H1 (cell line): ENCODE measurements at places on chromosomes 2 and 18.

DNA sequence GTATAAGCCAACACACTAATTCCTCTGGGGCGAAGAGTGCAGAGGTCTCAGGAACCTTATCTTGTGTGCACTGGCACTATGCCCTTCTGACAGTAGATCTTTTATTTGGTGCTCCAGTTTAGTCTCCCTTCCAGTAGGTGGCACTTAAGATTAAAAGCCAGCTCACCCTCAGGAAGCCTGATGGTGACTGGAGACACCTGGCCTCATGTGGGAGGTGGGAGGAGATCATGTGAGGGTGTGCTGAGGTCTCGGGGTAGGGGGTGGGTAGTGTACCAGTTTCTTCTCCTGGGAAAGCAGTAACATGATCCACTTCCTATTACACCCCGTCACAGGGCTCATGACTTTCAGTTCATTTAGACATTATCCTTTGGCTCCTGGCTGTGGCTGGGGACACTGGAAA is 654.9 kb downstream of the ADCYAP1 start:
- no peak for DNase-seq
- no peak overlapping the region for H3K27ac ChIP-seq
- no peaks in the 10 kb centered on the region for H3K4me1 ChIP-seq
- H3K36me3 ChIP-seq = no peaks in the 10 kb centered on the region
- H3K27me3 ChIP-seq = no peaks in the 10 kb centered on the region

- no peak overlapping the region for H3K4me3 ChIP-seq
- no peak for DNase-seq
- H3K4me1 ChIP-seq = no peaks in the 10 kb centered on the region
Observed at GRCh38 chr2:109246176-109246575, 117.2 kb downstream of the SH3RF3 start.

DNA sequence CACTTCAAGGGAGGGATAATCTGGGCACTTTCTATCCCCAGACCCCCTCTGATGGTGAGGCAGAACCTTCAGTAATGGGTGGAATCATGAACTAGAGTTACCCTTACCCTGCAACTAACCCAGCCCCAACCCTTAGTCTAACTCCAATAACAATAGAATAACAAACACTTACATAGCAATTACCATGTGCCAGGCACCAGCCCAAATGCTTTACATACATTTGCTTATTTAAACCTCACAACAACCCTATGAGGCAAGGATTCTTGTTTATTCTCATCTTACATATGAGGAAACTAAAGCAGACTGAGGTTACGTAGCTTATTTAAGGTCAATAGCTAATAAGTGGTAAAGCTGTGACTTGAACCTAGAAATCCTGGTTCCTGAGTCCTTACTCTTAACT is 132.8 kb downstream of the CYP26B1 start:
- H3K4me3 ChIP-seq = no peak overlapping the region
- no peak for DNase-seq
- H3K27ac ChIP-seq = no peak overlapping the region
- no peaks in the 10 kb centered on the region for H3K27me3 ChIP-seq
- H3K36me3 ChIP-seq = no peaks in the 10 kb centered on the region
- H3K4me1 ChIP-seq = no peaks in the 10 kb centered on the region

- peaks cover 3% of the 10 kb centered on the region for H3K4me1 ChIP-seq
- H3K4me3 ChIP-seq = no peak overlapping the region
- DNase-seq = no peak
- H3K27ac ChIP-seq = no peak overlapping the region
- H3K36me3 ChIP-seq = no peaks in the 10 kb centered on the region
Observed at GRCh38 chr2:181459621-181460021, 2.4 kb downstream of the ITGA4 start.

GRCh38 chr18:58691256-58691655 is 20.0 kb downstream of the MALT1 start:
- no peak for DNase-seq
- H3K4me1 ChIP-seq = no peaks in the 10 kb centered on the region
- H3K27me3 ChIP-seq = no peaks in the 10 kb centered on the region; the same call in 1 of the 2 replicates
- no peak overlapping the region for H3K4me3 ChIP-seq
- peaks cover 7% of the 10 kb centered on the region; the same call in 1 of the 2 replicates for H3K36me3 ChIP-seq
- H3K27ac ChIP-seq = no peak overlapping the region
